Hematopoietic multipotent progenitor cell (in vitro differentiated cells): ENCODE measurements at places on chromosomes 7 and 10. TPM values are rescaled to one million over a fixed set of nuclear protein-coding genes. Genes with fewer than 3 reads are reported as not detected.

AKR1B15 gene
- total RNA-seq, result not detected

FAM200A gene
- 3.2 TPM for total RNA-seq

GSTO2 gene
- total RNA-seq, result 5.7 TPM

CACNA2D1 gene
- under 0.01 TPM for total RNA-seq

GRCh38 chr10:102268375-102268888 lies 23.1 kb downstream of the GBF1 start:
- DNase-seq, result no peak

DNA sequence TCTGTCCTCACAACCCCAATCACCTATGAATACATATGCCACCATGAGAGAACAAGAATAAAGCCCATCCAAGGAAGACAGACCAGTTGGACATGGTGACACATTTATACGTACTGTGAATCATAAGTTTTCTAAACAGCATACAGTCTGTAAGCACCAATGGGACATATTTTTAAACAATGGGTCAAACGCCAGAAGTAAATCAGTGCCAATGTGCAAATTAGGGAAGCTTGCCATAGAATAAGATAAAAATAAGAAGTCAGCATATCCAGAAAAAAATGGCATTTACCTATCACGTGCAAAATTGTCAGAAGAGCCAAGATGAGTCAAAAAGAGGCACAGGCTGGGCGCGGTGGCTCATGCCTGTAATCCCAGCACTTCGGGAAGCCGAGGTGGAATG lies 910.4 kb downstream of the SORCS1 start:
- no peak for DNase-seq

- no peak for DNase-seq
Measured at GRCh38 chr7:2956076-2956475, 87.6 kb downstream of the CARD11 start.

DNA sequence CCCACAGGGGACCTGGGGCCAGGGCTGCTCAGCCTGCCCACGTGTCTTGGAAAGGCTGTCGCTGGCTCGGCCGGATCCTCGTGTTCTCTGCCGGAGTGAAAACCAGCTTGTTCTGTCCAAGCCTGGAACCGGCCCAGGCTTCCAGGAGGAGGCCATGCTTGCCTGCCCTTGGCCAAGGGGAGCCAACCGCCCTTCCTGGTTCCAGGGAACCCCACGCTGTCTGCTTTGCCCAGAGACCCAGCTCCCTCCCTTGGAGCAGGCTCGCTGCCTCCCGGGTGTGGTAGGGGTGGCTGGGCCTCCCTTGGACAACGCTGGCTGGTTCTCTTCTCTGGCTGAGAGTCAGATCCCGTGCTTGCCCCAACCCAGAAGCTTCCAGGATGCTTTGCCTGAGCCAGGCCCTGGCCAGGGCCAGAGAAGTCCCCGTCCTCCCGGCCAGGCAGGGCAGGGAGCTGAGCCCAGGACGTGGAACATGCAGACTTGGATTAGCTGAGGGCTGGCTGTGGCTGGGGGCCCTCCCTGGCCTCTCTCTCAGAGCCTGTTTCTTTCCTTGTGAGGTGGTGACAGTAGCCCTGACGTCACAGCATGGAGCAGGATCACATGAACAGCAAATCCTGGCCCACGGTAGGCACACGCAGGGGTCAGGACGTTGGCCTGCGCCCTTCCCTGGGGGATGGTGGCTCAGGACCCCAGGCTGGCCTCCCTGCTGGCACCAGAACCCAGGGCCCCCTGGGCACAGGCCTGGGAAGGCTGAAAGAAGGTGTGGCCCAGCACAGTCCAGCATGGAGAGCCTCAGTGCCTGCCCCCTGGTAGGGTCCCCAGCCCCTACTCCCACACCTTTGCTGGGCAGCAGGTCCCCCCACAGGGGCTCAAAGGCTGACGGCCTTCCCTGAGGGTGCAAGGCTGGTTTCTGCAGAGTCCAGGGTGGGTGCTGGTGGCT lies 67.5 kb downstream of the PWWP2B start:
- no peak for DNase-seq

GRCh38 chr7:87058744-87059524 lies 520 bp downstream of the ELAPOR2 start:
- peak; percentile 21 for DNase-seq
